Cortex of kidney (tissue), 1 donor: ENCODE measurements at places on chromosomes 5 and 9.

- no peak for DNase-seq
Measured at GRCh38 chr9:36966371-36967097, 67.5 kb downstream of the PAX5 start.

DNA sequence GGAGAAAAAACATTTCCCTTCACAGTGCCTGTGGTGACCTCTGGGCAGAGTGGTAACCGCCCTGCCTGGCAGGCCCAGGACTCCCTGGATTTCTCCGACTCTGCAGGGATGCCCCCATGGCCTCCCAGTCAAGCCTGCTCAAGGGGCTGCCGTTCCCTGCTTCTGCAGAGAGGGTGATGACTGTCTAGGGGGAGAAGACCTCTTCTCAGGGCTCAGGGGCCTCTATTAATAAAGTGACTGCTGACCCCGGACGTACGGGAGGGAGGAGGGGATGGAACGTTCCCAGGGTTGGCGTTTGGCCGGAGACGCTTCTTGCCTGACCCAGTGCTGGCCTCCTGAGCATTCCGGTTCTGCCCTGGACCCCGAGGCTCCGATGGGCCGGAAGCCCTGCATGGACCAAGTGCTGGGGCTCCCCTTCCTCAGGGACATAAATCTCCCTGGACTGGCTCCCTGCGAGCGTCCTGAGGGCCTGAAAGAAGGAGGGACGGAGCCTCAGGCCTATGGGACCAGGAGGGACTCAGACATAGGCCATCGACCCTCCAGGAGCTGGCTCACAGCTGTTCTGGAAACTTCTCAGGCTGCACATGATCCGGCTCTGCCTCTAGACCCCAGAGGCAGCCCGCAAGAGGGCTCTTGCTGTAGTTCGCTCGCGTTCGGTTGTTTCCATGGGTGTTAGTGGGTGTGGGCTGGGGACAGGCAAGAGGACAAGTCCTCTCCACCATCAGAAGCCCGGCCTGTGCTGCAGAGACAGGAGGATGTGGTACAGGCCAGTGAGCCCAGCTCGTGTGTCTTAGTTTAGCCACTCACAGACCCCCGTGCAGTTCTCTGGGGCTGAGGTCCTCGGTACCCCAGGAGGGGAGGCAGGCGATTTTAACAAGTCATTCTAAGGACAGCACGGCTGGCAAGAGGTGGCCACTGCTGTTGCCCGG is 8.1 kb upstream of the RNU6ATAC start:
- no peak for DNase-seq

- DNase-seq = no peak
Measured at GRCh38 chr9:95477441-95477840, 39.3 kb downstream of the PTCH1 start.

- DNase-seq = no peak
Measured at GRCh38 chr5:166980666-166981065, 1310.8 kb upstream of the WWC1 start.

DNA sequence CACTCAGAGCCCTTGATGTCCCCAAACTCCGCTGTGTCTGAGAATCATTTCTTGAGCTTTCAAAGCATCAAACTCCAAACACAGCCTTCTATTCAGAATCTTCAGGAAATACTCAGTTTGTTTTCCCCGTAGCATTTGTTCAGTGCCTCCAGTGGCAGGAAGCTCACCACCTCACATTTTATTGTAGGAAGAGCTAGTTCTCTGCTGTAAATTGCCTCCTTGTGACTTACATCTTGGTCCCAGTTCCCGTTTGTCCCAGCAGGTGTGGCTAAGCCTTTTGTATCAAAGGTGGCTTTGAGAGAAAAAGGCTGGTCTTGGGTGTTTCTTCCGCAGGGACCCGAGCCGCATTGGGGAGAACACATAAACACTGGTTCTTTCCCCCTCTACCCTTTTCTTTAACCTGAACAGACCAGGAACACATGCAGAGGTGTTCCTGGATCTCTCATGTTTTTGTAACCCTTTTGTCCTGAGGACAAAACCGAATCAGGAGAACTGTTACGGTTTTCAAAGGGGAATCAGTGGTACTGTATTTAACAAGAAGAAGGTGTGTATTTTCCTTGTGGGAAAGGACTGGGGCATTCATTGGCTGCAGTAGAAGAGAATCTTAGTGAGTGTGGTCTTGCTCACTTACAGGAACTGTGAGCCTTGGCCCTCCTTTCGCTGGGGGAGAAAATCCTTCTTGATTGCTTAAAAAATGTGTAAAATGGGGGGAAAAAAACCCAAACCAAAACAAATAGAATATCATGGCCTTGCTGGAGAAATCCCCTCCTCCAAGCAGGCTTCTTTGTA is 1.9 kb downstream of the OSMR start:
- no peak for DNase-seq

DNA sequence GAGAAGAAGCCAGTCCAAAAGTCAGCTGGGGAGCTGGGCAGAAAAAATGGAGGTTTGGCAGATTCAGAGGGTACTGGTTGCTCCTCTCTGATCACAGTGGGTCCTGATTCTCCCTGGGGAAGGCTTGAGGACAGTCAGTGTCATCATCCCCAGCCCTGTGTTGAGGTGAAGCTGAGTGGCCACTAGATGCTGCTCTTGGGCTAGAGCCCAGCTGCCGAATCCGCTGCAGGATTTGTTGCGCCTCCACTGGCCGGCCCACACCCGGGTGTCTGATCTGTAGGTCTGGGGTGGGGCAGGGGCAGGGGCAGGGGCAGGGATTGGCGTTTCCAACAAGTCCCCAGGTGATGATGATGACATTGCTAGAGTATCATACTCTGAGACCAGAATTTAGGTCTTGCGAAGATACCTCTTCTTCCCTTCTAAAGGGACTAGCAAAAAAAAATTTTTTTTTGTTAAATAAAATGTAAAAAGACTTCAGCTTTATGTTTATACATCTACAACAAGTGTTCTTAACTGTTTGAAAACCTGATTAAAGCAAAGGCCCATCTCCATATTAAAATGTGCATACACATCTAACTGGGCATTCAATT is 106.8 kb downstream of the PDE6A start:
- no peak for DNase-seq

DNA sequence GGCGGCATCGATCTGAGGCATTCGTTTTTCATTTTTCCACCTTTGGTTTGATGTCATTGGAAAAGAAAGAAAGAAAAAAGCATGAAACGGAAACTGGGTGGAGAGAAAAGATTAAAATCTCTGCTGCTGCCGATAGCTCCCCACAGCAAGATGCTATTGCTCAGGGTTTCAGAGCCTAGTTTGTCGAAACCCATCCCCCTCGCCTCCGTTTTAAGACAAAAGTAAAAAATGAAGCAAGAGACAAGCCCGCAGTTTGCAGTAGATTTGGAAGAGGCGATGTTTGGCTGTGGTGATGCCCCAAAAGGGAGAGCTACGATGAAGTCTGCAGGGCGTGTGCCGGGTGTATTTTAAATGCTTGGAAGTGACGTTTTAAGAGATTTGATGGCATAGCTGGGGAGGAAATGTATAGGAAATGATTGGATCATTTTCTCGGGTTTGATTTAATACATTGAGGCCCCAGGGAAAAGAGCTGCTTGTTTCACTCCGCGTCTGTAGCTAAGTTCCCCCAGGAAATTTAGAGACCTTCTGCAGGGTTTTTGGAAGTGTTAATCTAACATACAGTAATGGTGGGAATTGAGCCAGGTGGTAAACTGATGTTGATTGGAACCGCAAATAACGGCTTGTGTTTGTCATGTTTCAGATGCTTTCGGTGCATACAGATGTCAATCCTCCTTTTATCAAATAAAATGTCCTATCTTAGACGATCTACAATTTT is 909 bp downstream of the NDFIP1 start:
- no peak for DNase-seq

- no peak for DNase-seq
Measured at GRCh38 chr5:132667761-132668705, 5.8 kb upstream of the IL4 start.

DNA sequence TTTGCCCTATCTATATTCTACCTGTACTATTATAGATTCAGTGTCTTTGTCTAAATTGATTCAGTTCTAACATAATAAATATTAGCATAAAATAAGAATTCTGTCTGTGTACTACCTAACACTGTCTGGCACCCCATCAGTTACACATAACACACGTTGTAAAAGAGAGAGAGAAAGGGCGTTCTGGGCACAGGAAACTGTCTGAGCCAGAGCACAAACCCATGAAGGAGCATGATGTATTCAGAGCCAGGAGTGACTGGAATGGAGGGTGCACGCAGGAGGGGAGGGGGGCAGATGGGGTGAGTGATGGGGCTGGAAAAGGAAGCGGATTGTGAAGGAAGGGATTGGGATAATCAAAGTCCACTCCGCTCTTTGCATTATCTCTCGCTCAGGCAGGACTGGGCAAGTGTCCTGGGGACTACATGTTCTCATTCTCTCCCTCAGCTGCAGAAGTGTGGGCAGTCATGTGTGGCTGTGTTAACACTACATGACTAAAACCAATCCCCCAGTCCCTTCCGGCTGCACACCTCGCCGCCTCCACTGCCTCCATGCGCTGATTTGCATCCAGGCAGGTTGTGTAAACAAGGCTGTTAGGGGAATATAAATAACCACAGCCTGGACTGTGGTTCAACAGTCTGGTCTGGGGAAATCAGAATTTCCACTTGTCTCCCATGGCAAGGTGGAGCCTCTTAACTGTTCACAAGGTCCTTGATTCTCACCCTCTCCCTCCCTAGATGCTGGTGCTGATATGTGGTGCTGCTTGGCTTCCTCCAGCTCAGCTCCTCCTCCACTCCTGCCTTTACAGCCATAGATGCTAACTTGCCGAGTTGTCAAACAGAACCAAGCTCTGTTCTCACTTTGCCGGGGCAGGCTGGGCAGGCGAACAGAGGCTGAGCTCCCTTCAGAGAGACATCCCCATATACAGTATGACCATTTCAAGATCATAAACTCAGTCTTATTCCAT is 367.5 kb upstream of the BRINP1 start:
- no peak for DNase-seq

- no peak for DNase-seq
Measured at GRCh38 chr5:72302171-72302570, 17.9 kb downstream of the MRPS27 start.

DNA sequence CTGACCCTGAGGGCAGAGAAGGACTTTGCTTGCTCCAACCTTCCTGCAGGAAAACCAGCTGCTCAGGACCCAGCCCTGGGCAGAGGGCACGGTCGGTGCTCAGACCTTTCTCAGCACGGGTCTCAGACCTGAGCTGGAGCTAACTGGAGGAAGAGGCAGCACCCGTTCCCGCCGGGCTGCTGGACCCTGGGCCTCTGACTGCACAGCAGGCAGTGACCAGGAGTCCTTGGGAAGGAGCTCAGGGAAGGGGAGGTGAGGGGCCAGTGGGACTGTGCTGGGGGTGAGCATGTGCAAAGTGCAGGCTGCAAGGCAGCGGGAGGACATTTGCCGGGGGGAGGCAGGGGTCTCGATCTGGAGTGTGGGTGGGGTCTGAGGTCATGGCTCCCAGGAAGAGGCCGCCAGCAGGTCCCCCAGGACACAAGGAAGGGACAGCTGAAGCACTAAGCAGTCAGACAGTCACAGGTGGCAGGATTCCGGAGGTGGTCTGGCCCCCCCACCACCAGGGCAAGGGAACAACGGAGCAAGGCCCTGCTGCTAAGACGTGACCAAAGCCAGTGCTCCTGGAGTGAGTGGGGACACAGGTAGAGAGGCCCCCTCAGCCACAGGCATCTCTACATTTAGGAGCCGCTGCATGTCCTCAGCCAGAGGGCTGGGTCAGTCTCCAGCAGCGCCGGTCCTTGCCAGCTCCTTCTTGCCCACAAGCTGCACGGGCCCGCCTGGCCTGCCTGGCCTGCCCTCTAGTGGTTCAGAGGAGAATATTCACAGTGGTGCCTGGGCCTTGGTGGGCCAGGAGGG is 4.8 kb upstream of the DPM2 start:
- DNase-seq = no peak

GRCh38 chr9:94511134-94511954 is 43.5 kb upstream of the PCAT7 start:
- DNase-seq = no peak

DNA sequence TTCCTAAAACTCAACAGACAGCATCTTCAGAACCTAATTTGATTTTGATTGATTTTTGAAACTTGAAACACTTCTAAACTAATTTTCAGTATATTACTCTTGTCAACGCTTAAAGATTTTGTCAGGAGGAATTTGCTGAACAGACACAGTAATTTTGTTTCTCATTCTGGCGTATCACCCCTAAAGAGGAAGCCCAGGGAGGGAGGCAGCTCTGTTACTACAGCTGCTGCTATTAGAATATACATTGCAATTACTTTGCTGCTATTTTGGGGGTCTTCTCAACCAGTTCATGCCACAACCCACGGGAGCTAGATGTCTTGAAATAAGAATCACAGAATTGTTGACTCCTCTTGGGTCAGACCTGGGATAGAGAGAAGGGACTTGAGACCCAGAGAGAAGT is 122.6 kb downstream of the TLR4 start:
- no peak for DNase-seq

DNA sequence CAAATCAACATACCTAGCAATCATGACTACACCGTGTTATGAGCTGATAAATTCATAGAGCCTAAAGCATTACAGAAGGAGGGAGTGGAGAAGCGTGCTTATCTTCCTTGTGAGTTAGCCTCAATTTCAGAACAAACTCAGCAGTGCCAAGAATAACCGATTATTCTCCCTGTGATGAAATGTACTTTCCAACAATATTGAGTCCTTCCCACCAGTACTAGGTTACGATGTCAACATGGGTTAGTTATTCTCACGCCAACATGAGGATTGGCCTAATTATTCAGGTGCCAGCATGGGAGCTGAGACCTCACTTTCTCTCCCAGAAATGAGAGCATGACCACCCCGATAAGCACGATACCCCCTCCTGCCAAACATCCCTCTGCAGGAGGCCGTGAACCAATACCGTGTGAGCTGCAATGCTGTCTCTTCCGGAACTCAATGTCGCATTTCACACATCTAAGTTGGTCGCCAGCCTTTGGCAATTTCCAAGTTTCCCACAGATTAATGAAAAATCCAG is 193.7 kb downstream of the ENC1 start:
- no peak for DNase-seq

DNA sequence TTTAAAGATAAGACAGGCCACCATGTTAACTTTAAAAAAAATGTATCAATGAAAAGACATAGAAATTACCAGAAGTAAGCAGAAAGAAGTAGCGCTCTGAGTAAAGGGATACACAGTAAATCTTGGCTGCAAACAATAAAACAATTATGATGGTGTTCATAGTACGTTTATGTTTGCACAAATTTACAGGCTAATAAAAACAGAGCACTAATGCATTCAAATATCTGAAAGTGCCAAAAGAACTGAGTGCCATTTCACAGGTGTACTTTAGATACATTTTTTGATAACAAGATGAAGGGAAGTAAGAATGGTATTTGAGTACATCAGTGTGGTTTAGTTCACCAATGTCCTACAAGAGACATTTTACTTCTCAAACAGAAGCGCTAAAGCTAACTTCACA is 32.9 kb upstream of the ALDH1A1 start:
- DNase-seq = no peak

GRCh38 chr5:180590543-180591310 is 572 bp downstream of the SCGB3A1 start:
- DNase-seq = no peak
